ENCODE measurements at places on chromosomes 7 and 10.

GRCh38 chr10:68553138-68553537 lies 7.0 kb upstream of the TET1 start:
- DNase-seq: no peak

GRCh38 chr7:81684514-81685269 lies 85.2 kb downstream of the HGF start:
- DNase-seq: no peak

GRCh38 chr10:17479822-17480221 lies 25.4 kb upstream of the ST8SIA6 start:
- DNase-seq: no peak

DNA sequence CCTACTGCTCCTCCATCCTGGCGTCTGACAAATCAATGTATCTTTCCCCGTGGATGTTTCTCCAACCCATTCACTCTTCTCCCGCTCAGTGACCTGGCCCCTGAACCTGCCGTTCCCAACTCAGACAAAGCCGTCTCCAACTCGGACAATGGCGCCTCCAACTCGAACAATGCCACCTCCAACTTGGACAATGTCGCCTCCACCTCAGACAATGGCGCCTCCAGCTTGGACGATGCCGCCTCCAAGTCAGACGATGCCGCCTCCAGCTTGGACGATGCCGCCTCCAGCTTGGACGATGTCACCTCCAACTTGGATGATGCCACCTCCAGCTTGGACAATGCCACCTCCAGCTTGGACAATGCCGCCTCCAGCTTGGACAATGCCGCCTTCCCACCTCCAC lies 608.6 kb downstream of the DNAJB6 start:
- no peak for DNase-seq

DNA sequence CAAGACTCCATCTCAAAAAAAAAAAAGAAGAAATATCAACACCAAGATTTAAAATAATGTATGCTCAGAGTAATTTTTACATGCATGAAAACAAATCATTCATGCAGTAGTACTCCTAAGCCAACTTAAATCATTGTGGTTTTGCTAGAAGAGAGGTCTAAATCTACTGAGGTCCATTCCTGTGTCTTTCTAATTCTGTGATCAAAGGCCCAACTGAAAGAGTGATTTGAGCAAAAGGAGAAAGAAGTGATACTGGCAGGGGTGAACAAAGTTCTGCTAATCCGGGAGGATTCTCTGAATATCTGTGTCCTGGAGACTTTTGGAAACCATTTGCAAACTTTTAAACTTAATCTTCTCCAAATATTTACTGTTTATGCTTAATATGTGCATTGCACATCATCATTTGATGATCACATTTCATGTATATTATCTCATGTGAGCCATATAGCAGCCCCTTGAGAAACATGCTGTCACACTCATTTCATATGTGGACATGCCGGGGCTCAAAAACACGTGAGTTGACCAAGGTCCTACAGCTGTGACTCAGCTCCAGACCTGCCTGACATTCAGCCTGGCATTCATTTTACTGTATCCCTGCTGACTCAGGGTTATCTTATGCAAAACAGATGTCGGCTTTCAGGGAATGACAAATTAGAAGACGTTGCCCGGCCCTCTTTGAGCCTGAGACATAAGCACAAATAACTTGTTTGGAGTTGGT lies 76.4 kb downstream of the FAM107B start:
- no peak for DNase-seq

DNA sequence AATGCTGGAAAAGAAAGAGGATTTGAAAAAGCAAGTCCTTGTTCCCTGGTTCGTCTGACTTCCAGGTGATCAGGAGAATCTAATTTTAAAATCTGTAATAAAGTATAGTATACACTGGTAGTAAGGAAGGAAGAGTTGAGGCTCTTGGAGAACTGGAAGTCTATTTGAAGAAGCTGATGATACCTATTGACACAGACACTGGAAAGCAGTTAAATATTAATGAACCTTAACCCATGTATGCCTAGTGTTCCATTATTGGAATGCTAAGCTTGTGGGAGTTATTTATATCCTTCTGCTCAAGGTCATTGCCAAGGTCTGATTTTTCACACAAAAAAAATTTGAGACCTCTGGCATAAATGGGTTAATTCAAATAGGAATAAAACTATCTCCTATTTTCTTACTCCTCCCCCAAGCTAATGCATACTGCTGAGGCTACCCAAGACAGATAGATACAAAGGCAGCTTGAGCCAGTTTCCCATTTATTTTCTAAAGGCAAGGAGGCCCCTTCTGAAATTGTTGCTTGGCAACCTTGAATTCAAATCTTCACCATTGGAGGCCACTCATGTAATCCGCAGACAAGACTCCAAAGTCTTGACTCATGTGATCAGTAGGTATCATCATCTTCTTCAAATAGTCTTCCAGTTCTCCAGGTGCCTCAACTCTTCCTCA lies 110.2 kb downstream of the FZD1 start:
- no peak for DNase-seq

DNA sequence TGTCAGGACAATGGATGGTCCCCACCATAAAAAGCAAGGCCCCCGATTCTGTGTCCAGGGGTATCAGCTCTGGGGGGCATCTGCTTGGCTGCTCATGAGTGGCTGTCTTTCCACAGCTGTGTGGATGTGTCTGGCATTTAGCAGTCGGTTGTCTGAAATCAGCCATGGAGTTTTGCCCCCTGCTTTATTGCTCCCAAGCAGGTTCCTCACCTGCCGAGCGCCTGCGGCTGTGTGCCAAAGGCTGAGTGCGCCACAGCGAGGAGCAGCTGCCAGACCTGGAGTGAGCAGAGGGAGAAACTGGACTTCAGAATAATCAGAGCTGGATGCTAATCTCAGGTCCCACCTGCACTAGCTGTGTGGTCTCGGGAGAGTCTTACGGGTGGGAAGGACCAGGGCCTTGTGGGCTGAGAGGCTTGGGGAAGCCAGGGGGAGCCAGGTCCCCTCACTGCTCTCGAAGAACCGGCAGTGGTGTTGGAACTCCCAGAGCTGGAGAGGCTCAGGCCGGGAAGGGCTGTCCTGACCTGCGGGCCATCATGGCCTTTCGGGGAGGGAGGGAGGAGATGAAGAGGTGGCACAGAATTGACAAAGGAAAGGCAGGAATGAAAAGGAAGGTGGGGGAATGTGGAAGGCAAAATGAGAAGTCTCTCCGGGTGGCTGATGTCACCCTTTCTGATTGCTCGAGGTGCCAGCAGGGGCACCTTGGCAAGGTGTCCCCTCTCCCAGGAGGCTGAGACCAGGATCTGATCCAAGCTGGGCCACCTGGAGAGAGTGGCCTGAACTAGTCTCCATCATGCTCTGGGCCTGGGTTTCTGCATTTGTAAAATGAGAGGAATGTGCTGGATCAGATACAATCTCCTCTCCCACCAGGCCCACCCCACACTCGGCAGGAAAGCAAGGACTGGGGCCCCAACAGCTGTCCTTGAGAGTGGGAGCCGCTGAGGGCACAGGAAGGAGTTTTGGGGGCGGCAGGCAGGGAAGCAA lies 30.2 kb upstream of the LEP start:
- no peak for DNase-seq

- DNase-seq: no peak
These were observed 36.3 kb upstream of the ANTXRL start for GRCh38 chr10:46250481-46250880.

DNA sequence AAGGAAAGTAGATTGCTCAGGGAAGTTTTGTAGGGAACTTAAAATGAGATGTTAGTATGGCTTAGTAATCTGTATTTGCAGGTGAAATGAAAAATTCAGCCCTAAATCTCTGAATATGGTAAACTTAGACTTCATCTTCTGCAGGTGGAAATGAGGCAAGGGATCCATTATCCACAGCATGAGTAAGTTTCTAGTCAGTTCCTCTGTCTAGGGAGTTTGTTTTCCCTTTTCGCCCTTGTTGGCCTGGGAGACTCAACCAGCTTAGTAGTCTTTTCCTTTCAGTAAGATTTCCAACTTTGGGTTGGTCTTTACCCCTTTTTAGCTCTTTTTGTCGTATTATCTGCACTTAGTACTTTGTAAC lies 65.6 kb downstream of the ZEB1 start:
- no peak for DNase-seq

GRCh38 chr10:51663086-51663485 lies 36.3 kb downstream of the CSTF2T start:
- no peak for DNase-seq

DNA sequence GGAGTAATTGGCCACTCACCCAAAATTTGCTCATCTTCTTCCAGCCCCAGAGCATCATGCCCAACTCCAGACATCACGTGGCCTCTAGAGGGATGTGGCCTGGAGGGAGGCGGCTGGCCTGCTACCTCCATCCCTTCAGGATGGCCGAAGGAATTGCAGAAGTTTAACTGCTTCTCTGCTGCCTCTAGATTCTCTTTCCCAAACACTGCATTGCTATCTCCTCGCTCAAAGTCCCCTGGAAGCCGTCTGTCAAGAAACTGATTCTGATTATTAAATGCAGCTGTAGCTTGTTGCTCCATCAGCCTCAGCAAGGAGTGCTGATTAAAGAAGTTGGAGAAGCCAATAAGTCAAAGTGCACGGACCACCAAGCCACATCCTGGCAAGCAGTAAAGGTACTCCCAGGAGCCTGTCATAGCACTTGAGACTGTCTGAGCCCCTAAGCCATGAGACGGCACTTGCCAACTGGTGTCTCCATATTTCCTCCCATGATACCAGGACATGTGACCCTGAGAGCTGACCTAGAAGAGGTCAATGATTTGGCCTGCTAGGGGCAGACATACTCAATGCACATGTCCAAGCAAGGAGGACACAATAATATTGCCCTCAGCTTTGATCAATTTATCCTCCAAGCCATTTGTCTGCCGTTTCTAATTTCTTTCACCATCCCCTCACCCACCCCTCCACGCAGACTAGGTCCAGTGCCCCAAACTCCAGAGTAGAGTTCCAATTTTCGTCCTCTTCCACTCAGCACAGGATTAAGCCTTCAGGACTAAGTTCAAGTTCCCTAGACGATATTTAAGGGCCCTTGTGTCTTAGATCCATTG lies 84.2 kb downstream of the TBXAS1 start:
- DNase-seq: no peak

GRCh38 chr10:93039721-93040120 lies 20.9 kb upstream of the CYP26C1 start:
- no peak for DNase-seq

DNA sequence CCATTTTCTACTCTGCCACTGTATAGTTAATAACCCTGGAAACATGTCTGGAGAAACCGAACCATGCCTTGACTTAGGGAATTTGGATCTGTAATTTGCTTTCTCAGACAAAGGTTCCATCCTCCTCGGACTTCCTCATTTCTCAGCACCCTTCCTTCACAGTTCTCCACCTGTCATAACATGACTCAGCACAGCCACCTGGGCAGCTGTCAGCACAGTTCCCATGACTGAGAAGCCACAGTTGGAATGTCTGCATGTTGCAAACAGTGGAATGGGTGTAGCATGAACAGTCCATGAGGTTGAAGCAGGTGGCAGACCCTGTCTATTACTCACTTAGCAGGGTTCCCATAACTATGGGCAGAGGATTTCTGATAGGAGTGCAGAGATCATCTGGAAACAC lies 634 bp upstream of the OR9A4 start:
- no peak for DNase-seq

- DNase-seq: no peak
These were observed 26.3 kb upstream of the SH3PXD2A start for GRCh38 chr10:103881416-103882284.

DNA sequence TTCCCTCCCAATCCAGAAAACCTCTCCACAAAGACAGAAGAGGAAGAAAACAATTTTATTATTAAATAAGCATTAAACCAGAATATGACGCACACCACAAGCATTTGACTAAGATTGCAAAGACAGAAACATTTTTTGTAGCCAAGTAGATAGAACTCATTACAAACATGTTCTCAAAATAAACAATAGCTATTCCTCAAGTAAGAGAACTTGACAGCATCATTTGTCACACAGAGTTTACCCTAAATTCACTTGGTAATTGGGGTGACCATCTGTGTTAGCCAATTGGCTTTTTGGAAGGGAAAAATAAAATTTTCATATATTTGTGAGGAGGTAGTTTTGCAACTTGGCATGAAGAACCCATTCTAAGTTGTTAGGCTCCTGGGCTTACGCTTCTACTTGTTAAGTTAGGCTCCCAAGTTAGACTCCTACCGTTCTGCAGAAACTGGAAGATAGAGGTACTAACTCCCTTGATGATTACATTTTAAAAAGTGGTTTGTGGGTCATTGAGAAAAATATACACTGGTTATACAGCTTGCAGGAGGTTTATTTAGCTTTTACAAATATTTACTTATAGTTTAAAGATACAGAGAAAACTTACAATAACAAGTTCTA lies 618.6 kb upstream of the CNTNAP2 start:
- DNase-seq: no peak

DNA sequence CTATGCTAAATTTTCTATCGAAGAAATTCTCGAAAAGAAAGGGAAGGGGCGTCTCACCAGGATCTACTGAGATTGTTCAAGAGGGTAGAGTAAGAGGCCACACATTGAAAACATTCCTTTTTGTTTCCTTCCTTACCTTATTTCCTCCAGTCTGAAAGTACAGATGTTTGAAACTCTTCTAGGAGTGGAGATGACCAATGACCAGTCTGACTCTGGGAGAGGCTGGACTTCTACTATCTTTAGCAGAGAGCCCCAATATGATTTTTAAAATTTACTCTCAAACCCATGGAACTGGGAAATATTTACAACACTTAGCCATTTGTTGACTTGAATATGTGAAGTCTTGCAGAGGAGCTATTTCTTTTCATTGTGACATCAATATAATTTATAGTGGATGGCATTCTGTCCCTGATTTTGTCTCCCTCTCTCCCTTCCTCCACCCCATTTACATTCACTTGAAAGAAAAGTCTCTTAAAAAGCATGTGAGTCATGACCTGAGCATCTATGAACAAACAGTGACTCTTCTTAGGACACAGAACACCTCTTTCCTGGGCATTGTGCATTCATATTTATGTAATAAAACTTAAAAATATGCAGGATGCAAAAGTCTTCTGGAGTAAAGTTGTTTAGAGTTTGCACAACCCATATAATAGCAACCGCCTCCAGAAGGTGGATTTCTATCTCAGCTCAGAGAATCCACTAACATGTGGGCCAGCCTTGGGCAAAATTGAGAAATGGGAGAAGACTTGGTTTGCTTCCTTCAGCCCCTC lies 31.2 kb upstream of the BMPER start:
- no peak for DNase-seq

All from NCI-H187 (cell line).